CD4-positive, alpha-beta T cell treated with Interleukin-12 subunit alpha and Interleukin-12 subunit beta, for 1 hour (primary cell): ENCODE measurements at places on chromosomes 16 and 17.

DNA sequence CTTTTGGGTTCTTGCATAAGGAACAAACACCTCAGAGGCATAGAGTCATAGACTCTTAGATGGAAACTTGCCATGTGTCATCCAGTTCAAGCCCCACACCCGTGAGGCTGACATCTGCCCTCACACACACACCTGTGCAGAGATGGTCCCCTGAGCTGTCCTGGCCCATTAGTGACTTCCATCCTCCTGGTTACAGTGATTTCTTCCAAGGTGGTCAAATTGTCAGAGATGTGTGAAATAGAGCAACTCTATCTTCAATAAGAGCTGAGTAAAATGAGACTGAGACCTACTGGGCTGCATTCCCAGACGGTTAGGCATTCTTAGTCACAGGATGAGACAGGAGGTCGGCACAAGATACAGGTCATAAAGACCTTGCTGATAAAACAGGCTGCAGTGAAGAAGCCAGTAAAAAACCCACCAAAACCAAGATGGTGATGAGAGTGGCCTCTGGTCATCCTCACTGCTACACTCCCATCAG, 342.2 kb upstream of the TNRC6C start:
- no peak for DNase-seq

DNA sequence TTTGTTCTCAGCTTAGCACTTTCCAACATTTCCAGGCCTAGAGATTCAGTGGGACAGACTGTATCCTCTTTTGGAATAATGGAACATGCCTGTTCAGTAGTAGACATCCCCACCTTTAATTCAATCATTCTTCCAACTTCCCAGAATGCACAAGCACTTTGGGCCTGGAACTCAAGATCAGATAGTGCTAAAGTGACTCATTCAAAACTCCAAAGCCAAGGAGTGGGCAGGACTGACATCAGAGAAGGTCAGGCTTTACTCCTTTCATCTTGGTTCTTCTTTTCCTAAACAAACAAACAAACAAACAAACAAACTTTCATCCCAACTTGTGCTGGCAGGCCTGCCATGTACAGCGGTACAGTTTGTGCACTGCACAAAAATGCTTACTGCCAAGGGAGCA, 172.0 kb downstream of the AXIN2 start:
- DNase-seq: no peak

- no peak for DNase-seq
Measured at GRCh38 chr17:37391146-37391545, 15.4 kb downstream of the C17orf78 start.

GRCh38 chr16:12902511-12903372, 1.3 kb downstream of the SHISA9 start:
- no peak for DNase-seq

DNA sequence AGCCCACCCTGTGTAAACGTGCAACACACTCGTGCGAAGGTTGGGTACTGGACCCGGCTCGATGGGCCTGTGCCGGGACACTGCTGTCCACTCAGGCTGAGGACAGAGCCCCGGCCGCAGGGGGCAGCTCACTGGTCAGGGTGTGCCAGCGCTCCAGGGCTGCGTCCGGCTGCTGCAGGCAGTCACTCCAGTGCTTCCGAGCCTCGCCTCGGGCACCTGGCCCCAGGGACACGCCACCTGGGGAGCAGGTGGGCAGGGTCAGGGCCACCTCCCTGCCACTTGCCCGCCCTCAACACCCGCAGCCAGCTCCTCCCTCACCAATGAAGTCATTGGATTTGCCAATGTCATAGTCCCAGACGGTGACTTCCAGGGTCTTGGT, 4.7 kb downstream of the DOC2A start:
- DNase-seq: no peak

GRCh38 chr17:35129154-35129972, 7.9 kb downstream of the FNDC8 start:
- DNase-seq: no peak

GRCh38 chr16:83652943-83653342, 154.8 kb upstream of the HSBP1 start:
- no peak for DNase-seq
